Hematopoietic multipotent progenitor cell (in vitro differentiated cells): ENCODE measurements at places on chromosomes 5 and 9. TPM values are rescaled to one million over a fixed set of nuclear protein-coding genes. Genes with fewer than 3 reads are reported as not detected.

TNFSF15 gene
- under 0.01 TPM for total RNA-seq

CCDC183 gene
- 1.6 TPM for total RNA-seq

FYB1 gene
- 1.6 TPM for total RNA-seq

CYSRT1 gene
- total RNA-seq: 0.27 TPM

TERT gene
- total RNA-seq: 1.1 TPM

DNA sequence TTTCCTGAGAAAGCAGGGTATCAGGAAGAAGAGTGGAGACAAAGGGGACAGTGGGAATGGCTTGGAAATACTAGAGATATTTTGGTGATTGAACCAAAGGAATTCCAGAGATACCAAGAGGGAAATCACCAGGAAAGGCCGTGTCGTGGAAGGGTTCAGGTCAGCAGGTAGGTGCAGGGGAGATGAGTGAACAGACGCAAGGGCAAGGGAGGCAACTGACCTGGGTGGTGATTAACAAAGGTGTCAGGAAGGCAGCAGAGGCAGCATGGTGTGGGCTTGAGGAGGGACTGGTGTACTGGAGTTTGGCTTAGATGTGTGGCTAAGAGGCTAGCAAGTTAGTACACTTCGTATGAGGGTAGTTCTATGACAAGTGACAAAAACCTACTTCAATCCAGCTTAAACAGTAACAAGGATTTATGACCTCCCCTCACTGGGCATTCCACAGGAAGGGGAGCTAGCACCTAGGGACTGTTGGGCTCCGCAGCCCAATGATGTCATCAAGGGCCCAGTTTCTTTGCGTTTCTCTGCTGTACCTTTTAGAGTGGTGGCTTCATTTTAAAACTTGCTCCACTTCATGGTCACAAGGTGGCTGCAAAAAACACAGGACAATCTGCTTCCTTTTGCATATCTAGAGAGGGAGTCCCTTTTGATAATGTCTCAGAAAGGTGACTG is 37.0 kb downstream of the INIP start:
- no peak for DNase-seq

DNA sequence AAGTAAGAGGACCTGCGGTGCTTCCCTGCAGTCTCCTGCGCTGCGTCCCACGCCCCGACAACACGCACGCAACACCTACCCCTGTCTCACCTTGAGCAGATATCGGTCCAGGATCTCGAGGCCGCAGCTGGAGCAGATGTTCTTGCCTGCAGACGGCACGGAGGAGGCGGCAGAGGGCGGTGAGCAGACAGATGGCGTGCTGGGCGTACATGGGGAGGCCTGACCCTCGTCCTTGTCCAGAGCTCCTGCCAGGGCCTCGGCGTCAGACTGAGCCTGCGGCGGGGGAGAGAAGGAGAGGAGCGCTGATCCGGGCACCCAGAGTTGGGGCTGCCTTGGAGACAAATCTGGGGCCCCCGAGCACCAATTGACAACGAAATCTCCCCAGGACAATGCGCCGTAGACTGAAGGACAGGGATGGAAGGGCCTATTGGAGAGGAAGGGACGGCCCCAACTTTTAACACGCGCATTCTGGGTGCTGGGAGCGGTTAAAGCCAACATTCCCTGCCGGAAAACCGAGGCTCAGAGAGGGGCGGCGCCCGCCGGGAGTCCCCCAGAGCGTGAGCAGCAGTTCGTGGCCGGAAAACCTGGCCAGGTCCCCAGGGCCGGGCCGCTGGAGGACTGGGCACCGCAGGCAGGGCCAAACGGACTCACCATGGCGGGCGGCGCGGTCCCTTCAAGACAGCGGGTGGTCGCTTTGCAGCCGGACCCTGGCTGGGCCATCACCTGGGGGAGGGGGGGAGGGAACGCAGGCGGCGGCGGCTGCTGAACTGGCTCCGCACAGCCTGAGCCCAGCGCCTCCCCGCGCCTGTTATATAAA is 1.8 kb downstream of the LHX6 start:
- no peak for DNase-seq

GRCh38 chr5:85671223-85671970 is 946.3 kb upstream of the COX7C start:
- DNase-seq: no peak

GRCh38 chr9:37238122-37238521 is 117.7 kb downstream of the ZCCHC7 start:
- DNase-seq: no peak

DNA sequence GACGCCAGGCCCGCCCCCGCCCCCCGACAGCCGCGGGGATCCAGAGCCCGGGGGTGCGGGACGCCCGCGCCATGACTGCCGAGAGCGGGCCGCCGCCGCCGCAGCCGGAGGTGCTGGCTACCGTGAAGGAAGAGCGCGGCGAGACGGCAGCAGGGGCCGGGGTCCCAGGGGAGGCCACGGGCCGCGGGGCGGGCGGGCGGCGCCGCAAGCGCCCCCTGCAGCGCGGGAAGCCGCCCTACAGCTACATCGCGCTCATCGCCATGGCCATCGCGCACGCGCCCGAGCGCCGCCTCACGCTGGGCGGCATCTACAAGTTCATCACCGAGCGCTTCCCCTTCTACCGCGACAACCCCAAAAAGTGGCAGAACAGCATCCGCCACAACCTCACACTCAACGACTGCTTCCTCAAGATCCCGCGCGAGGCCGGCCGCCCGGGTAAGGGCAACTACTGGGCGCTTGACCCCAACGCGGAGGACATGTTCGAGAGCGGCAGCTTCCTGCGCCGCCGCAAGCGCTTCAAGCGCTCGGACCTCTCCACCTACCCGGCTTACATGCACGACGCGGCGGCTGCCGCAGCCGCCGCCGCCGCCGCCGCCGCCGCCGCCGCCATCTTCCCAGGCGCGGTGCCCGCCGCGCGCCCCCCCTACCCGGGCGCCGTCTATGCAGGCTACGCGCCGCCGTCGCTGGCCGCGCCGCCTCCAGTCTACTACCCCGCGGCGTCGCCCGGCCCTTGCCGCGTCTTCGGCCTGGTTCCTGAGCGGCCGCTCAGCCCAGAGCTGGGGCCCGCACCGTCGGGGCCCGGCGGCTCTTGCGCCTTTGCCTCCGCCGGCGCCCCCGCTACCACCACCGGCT is 1.0 kb downstream of the FOXE1 start:
- DNase-seq: peak; percentile 85

DNA sequence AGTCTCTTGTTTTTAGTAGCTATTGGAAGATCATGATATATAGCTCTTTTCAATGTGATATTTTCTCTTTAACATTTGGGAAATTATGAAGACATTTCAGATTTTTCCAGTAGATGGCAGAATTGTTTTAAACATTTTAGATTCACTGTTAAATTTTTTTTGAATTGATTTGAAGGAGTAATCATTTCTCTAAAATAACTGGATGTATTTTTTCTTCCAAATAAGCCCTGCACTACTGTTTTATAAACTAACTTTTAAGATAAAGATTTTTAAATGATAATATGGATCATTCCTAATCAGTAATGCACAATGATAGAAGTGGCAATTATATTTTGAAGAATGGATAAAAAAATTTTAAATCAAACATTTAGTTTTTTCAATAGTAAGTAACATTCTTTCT is 14.2 kb downstream of the NDUFAF2 start:
- DNase-seq: no peak

DNA sequence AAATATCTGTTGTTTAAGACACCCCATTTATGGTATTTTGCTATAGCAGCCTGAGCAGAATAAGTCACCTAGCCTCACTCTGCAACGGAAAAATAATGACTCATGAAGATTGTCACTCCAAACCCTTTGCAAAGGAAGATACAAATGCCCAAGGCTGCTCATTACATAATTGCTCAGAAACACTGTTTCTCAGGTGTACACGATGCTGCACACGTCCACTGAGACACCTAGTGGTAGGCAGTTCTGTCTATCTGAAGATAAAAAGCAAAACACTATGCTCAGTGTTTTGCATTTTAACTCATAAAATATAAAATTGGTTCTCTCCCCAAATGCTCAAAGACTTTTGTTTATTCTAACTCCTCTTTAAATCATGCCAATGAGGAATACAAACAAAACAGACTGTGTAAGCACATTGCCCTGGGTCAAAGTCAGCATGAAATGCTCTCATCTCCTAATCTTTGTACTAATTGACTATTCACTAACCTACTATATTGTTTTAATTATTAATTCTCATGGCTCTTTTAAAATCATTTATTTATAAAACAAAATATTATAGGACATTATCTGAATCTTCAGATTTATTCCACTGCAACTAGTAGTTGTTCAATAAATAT is 7.7 kb upstream of the TSLP start:
- no peak for DNase-seq

GRCh38 chr9:131721076-131721475 is 18.8 kb downstream of the RAPGEF1 start:
- DNase-seq: no peak

- no peak for DNase-seq
Measured at GRCh38 chr9:125679597-125680189, 27.3 kb downstream of the MAPKAP1 start.

- DNase-seq: no peak
Measured at GRCh38 chr5:159465604-159466003, 135.3 kb upstream of the IL12B start.

- no peak for DNase-seq
Measured at GRCh38 chr5:151078490-151079262, 2.2 kb downstream of the TNIP1 start.

DNA sequence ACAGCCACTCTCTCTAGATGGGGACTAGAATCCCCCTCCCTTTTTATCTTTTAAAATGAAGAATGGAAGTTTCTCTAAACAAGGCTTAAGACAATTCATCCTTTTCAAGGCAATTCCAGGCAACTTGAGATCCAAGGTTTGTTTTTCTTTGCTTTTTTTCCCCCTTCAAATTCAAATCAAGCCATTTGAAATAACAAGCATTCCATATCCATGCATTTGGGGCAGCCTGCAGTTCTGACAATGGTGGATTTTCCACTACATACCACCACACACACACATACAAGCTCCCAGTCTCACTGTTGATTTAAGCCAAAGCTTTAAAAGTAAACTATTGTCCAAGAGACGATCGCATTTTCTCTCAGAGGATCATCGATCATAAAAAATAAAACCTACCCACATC is 424 bp downstream of the INSYN2B start:
- no peak for DNase-seq

DNA sequence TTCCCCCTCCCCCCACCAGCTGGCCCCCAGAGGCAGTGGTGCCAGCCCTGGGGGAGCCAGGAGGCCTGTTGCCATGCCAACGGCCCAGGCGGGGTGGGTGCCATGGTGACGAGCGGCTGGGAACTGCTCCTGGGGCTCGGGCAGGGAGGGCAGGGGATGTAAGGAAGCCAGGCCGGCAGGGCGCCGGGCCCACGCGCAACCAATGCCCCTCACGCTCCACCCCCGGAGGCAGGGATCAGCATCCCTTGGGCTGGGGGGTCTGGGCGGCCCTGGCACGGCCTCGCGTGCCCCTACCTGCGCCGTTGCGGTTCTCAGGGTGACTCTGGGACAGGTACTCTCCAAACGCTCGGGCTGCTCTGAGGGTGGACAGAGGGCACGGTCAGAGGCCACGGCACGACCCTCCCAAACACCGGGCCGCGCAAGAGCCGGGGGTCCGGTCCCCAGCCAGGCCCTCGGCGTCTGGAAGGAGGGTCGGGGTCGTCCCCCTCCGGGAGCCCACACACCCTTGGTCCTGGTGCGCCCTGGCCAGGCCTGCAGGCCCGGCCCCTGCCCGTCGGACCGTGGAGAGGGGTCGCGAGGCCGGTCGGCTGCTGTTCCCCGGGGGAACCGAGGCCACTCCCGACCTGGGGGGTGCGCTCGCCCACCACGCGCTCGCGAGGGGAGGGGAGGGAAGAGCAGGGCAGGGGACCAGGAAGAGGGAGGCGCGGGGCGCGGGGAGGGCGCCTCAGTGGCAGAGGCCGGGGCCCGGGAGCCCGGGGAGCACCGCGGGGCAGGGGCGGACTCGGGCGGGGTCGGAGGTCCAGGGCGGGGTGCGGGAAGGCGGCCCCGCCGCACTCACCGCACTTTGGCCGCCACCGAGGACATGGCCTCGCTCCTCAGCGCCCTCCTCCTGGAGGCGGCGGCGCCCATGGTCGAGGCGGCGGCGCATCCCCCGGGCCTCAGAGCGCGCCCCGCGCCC is 661 bp downstream of the NSMF start:
- peak; percentile 38 for DNase-seq

DNA sequence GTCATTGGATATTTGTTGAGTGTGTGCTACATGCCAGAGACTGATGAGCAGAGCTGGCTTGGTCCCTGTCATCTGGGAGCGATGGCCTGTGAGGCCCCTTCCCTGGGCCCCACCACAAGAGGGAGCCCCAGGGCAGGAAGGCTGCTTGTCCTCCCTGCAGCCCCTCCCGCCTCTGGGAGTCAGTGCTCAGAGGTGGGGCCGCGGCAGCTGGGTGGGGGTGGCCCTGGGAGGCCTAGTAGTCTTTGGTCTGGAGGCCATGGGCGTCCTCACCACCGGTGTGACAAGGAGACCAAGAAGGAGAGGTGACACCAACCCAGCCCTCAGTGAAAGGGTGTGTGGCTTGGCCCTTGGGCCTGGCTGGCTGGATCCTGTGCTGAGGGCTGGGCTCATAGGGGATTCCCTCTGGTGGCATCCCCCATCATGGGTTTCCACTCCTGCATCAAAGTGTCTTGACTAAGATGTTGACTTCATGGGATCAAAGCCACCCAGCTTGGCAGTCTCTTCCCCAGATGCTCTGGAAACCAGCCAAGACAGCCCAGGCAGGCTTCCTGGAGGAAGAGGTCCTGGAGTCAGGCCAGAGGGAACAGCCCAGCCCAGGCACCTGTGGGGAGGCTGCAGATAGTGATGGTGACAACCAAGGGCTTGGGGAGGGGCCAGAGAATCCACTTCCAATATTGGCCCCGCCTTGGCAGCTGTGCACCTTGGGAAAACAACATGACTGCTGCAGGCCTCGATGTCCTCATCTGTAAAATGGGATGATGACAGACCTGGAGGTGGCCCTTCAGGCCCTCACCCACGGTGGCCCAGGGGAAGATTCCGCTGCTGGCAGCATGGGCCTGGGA is 166.7 kb downstream of the GAPVD1 start:
- no peak for DNase-seq

- no peak for DNase-seq
Measured at GRCh38 chr9:105037139-105037538, 109.2 kb upstream of the ABCA1 start.

- no peak for DNase-seq
Measured at GRCh38 chr5:98186128-98186527, 587.3 kb upstream of the RGMB start.

- no peak for DNase-seq
Measured at GRCh38 chr5:92835712-92836111, 745.3 kb downstream of the NR2F1-AS1 start.

- peak; percentile 15 for DNase-seq
Measured at GRCh38 chr9:91995000-91995655, 45.1 kb upstream of the ROR2 start.

- no peak for DNase-seq
Measured at GRCh38 chr9:117491491-117491890, 76.6 kb upstream of the ASTN2 start.

DNA sequence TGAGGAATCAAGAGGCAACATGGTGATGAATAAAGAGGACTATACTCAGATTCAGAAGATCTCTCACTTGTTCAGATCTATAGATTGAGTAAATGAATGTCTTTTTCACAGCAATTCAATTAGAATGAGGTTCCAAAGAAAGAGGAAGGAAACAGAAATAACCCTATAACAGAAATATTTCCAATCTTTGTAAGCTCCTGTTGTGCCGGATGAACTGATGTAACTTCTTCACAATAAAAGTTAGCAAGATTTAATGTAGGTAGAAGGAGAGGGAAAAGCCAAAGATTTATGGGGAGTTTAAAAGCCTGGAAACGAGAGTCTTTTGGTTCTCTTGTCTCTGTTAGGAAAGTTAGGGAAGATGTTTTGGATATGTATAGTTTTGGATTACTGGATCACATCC is 92.1 kb downstream of the PBX3 start:
- no peak for DNase-seq
